Activated CD8-positive, alpha-beta T cell treated with anti-CD3 and anti-CD28 coated beads for 36 hours (primary cell): ENCODE measurements at places on chromosomes 12 and 14. TPM values are rescaled to one million over a fixed set of nuclear protein-coding genes. Genes with fewer than 3 reads are reported as not detected.

The PRB2 gene
- total RNA-seq: not detected

DNA sequence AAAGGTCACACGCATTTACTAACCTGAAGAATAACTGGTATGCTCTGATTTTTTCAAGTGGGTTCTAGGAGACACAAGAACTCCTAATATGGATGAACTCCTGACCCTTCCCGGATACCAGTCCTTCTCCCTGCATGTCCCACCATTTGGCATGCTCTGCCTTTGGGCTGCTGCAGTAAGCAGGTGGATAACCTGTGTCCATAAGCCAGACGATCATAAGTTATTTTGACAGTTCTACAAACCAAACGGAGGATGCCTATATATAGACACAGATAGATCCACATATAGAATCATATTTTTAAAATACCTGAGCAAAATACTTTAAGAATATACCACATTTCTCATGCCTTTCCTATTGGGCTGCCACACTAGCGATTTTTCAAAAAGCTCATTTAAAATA is 49.4 kb downstream of the TMTC1 start:
- no peaks in the 10 kb centered on the region for H3K36me3 ChIP-seq
- H3K4me3 ChIP-seq: no peak overlapping the region
- no peak for DNase-seq

DNA sequence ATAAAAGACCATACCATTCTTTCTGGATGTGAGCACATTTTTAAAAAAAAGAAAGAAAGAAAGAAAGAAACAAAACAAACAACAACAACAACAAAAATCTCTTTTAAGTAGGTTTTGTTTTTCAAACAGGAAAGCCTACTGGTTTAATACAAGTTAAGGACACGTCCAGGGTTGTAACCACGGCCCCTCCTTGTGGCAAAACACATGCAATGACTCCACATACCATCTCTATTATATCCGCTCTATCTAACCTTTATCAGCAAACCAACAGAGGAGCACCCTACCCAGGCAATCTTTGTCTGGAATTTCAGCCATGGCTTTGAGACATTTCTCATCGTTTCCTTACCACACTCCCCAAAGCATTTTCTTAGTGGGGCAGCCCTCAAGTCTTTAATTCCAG is 360.5 kb upstream of the TMPO start:
- DNase-seq: no peak
- H3K4me1 ChIP-seq: no peaks in the 10 kb centered on the region
- H3K27me3 ChIP-seq: peaks cover 2% of the 10 kb centered on the region
- H3K36me3 ChIP-seq: no peaks in the 10 kb centered on the region
- H3K4me3 ChIP-seq: no peak overlapping the region

The L2HGDH gene
- 18.4 TPM for total RNA-seq

DNA sequence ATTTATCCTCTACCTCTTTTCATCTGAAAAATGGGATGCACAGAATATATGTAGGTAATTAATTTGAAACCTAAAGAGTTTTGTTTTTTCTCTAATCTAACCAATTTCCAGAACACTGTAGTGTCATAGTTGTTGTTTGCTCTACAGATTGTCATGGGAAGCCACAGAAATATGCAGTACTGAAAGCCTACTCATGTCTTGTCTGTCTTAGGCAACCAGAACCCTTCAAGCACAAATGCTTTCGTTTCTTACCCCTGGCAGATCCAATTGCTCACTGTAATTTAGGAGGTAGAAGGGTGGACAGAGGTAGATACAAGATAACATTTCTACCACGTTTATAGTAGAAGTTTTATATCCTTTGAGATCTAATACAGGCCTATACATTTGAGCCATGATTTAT is 330.2 kb upstream of the NOVA1 start:
- H3K36me3 ChIP-seq: no peaks in the 10 kb centered on the region
- no peak overlapping the region for H3K27ac ChIP-seq
- H3K4me3 ChIP-seq: no peak overlapping the region
- no peaks in the 10 kb centered on the region for H3K4me1 ChIP-seq
- H3K27me3 ChIP-seq: no peaks in the 10 kb centered on the region
- DNase-seq: no peak

GRCh38 chr14:101761881-101762529 is 496 bp downstream of the PPP2R5C start:
- H3K36me3 ChIP-seq: peaks cover 25% of the 10 kb centered on the region
- peak overlapping the region; percentile 84 for H3K4me3 ChIP-seq
- DNase-seq: peak; percentile 66
- peaks cover 41% of the 10 kb centered on the region for H3K4me1 ChIP-seq
- H3K27ac ChIP-seq: peak overlapping the region; percentile 80
- no peaks in the 10 kb centered on the region for H3K27me3 ChIP-seq

The FAM186B gene
- total RNA-seq: not detected

- no peak overlapping the region for H3K27ac ChIP-seq
- no peak for DNase-seq
- no peaks in the 10 kb centered on the region for H3K4me1 ChIP-seq
- H3K36me3 ChIP-seq: no peaks in the 10 kb centered on the region
- H3K4me3 ChIP-seq: no peak overlapping the region
- no peaks in the 10 kb centered on the region for H3K27me3 ChIP-seq
These were observed 1441.9 kb upstream of the FLRT2 start for GRCh38 chr14:84087986-84088531.

GRCh38 chr12:8834230-8834629 is 11.8 kb downstream of the A2ML1 start:
- no peak overlapping the region for H3K27ac ChIP-seq
- H3K36me3 ChIP-seq: no peaks in the 10 kb centered on the region
- H3K4me3 ChIP-seq: no peak overlapping the region
- no peaks in the 10 kb centered on the region for H3K4me1 ChIP-seq
- no peak for DNase-seq
